ENCODE measurements at places on chromosomes 11 and 22.

DNA sequence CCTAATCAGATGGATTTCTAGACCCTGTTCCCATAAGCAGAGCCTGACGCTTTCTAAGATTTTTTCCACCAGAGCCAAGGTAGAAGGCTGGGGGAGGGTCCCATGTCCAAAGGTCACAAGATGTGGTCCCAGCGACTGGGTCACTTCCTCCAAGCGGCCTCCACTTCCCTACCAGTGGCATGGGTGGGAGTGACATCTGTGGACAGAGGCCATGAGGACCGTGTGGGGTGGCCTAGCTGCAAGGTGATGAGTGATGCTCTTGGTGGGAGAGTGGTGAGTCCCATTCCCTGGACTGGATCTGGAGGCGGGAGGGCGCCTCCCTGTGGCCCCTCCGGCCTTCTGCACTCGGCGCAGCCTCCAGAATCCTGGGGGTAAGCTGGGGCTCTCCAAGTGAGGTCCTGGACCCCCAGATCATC lies 32.4 kb upstream of the PRR5 start:
- H3K4me1 ChIP-seq = peaks cover 32% of the 10 kb centered on the region
- H3K4me3 ChIP-seq = peak overlapping the region; percentile 60
- H3K36me3 ChIP-seq = no peaks in the 10 kb centered on the region

DNA sequence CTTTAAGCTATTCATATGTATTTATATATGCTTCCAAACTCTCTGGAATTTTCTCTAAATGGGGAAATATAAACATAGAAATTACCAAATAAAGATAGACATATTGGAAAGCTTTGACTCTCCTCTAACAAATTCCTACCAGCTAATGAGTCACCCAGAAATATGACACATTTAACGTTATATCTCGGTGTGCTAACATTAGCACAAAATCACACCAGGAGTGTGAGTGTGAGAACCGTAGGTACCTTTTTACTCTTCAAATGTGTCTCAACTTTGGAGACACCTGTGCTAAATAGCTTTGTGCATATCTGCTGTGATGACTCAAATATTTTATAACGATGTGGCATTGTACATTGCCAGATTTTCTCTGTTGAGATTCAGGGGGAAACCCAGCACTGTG lies 714.4 kb downstream of the METTL15 start:
- no peaks in the 10 kb centered on the region for H3K27me3 ChIP-seq
- no peaks in the 10 kb centered on the region for H3K36me3 ChIP-seq
- H3K4me1 ChIP-seq = no peaks in the 10 kb centered on the region
- no peak overlapping the region for H3K4me3 ChIP-seq
- no peak for DNase-seq
- H3K27ac ChIP-seq = no peak overlapping the region

DNA sequence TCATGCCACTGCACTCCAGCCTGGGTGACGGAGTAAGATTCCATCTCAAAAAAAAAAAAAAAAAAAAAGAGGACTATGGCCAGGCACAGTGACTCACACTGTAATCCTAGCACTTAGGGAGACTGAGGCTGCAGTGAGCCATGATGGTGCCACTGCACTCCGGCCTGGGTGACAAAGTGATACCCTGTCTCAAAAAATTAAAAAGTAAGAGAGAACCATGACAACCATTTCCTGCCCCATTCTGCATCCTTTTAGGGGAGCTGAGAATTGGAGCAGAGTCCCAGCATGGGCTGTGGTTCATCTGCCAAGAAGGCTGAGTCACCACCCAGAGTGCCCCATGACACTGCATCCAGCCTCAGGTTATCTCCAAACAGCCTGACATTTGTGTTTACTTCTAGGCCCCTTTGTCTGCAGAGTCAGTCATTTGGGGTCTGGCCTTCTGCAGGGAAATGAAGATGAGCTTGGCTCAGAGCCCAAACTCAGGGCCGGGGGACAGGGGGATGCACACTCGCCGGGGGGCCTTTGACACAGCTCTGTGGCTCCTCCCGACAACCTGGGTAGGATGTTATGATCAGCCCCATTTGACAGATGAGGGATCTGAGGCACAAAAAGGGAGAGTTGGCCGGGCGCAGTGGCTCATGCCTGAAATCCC lies 4.7 kb downstream of the CSDC2 start:
- no peaks in the 10 kb centered on the region for H3K36me3 ChIP-seq
- peak overlapping the region; percentile 94 for H3K27ac ChIP-seq
- H3K4me1 ChIP-seq = peaks cover 34% of the 10 kb centered on the region
- H3K4me3 ChIP-seq = no peak overlapping the region
- H3K27me3 ChIP-seq = no peaks in the 10 kb centered on the region
- no peak for DNase-seq

GRCh38 chr11:47395223-47396048 lies 13.0 kb upstream of the SLC39A13 start:
- DNase-seq = no peak
- H3K36me3 ChIP-seq = no peaks in the 10 kb centered on the region

DNA sequence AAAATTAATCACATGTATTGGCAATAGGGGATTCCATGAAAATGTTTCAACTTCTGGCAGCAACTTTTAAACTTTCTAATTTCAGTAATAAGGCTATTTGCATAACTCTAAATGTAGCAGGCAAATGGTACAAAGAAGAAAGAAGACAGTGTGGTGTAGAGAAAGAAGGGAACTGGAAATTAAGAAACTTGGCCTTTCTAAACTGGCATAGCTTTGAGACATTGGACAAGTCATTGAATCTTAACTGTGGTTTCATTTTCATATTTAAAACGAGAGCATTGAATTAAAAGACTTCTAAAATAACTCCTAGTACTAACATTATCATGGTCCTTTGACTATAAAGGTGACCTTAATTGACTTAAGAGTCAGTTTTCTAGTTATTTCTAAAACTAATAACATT lies 125.0 kb downstream of the UVRAG start:
- peaks cover 22% of the 10 kb centered on the region for H3K4me1 ChIP-seq
- H3K27me3 ChIP-seq = no peaks in the 10 kb centered on the region
- no peak for DNase-seq
- H3K4me3 ChIP-seq = no peak overlapping the region

- H3K4me1 ChIP-seq = no peaks in the 10 kb centered on the region
- no peak overlapping the region for H3K4me3 ChIP-seq
- no peaks in the 10 kb centered on the region for H3K36me3 ChIP-seq
- no peak overlapping the region for H3K27ac ChIP-seq
- no peak for DNase-seq
These were observed 248.1 kb upstream of the PLET1 start for GRCh38 chr11:112508750-112509149.

- H3K27me3 ChIP-seq = no peaks in the 10 kb centered on the region
- H3K4me3 ChIP-seq = no peak overlapping the region
- DNase-seq = no peak
- peaks cover 4% of the 10 kb centered on the region for H3K4me1 ChIP-seq
These were observed 115.8 kb upstream of the FGF3 start for GRCh38 chr11:69934861-69935494.

DNA sequence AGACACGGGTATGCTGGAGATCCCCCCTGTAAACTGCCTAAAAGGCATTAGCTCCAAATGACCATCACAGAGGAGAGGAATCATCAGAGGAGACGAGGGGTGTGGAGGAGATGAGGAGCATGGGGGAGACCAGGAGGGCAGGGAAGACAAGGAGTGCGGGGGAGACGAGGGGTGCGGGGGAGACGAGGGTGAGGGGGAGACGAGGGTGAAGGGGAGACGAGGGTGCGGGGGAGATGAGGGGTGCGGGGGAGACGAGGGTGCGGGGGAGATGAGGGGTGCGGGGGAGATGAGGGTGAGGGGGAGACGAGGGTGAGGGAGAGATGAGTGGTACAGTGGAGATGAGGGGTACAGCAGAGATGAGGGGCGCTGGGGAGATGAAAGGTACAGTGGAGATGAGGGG lies 17.5 kb upstream of the GAL start:
- H3K36me3 ChIP-seq = no peaks in the 10 kb centered on the region
- peak; percentile 96 for DNase-seq
- H3K4me1 ChIP-seq = no peaks in the 10 kb centered on the region

- peaks cover 20% of the 10 kb centered on the region for H3K4me1 ChIP-seq
- DNase-seq = no peak
- no peaks in the 10 kb centered on the region for H3K27me3 ChIP-seq
- no peak overlapping the region for H3K4me3 ChIP-seq
- H3K27ac ChIP-seq = no peak overlapping the region
These were observed 96.7 kb downstream of the SYN3 start for GRCh38 chr22:32961497-32961896.

GRCh38 chr11:124078591-124078990 lies 36.7 kb upstream of the VWA5A start:
- no peaks in the 10 kb centered on the region for H3K27me3 ChIP-seq
- no peak overlapping the region for H3K27ac ChIP-seq
- no peak for DNase-seq
- no peak overlapping the region for H3K4me3 ChIP-seq

DNA sequence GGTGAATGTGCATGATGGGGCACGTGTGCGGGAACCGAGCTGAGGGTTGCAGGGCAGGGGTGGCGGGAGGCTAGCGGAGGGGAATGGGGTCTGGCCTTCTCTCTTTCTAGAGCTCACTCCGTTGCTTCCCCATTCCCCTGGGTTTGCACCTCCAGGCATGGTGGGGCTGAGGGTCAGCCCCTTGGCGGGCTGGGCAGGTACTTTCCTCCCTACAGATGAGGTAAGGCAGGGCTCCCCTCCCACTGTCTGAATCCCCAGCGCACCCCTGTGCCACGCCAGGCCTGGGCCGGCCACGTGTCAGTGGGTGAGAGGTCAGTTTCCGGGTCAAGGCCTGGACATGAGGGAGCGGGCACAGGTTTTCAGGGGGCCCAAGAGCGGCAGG lies 8.9 kb downstream of the SUSD2 start:
- DNase-seq = no peak
- H3K27ac ChIP-seq = peak overlapping the region; percentile 25
- peaks cover 15% of the 10 kb centered on the region for H3K4me1 ChIP-seq
- no peaks in the 10 kb centered on the region for H3K27me3 ChIP-seq
- H3K36me3 ChIP-seq = no peaks in the 10 kb centered on the region
- H3K4me3 ChIP-seq = no peak overlapping the region

GRCh38 chr11:955154-956063 lies 29.7 kb downstream of the AP2A2 start:
- no peak overlapping the region for H3K27ac ChIP-seq
- H3K4me3 ChIP-seq = no peak overlapping the region

GRCh38 chr11:91248199-91248807 lies 976.3 kb upstream of the FAT3 start:
- H3K27ac ChIP-seq = no peak overlapping the region
- DNase-seq = no peak
- H3K27me3 ChIP-seq = no peaks in the 10 kb centered on the region

DNA sequence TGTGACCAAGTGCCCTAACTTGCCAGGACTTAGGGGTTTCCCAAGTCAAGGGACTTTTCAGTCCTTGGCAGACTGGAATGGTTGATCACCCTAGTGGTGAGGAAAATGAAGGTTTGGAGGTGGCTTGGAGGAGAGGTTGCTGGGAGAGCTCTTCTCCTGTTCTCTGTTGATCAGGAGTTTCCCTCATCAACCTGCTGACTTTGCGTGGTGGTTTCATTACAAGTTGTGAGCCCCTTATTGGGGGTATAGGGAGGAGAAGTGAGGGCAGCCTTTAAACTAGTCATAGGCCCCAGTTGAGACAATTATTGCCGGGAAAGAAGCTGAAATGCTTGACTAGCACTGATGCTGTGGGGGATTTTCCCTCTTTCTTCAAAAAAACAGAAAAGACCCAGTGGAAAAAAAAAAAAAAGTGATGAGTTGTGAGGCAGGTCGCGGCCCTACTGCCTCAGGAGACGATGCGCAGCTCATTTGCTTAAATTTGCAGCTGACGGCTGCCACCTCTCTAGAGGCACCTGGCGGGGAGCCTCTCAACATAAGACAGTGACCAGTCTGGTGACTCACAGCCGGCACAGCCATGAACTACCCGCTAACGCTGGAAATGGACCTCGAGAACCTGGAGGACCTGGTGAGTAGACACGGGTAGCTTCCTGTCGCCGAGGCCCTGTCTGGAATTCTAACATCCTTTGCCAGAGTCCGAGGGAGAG lies at the start of gene CXCR5:
CXCR5 (plus strand) TSS at position 525 of the 704 bp plus-strand sequence; CDS start at position 575, 50 bp downstream.
- H3K27me3 ChIP-seq = no peaks in the 10 kb centered on the region
- H3K36me3 ChIP-seq = no peaks in the 10 kb centered on the region
- H3K27ac ChIP-seq = no peak within 1 kb of the TSS
- H3K4me3 ChIP-seq = no peak within 1 kb of the TSS

DNA sequence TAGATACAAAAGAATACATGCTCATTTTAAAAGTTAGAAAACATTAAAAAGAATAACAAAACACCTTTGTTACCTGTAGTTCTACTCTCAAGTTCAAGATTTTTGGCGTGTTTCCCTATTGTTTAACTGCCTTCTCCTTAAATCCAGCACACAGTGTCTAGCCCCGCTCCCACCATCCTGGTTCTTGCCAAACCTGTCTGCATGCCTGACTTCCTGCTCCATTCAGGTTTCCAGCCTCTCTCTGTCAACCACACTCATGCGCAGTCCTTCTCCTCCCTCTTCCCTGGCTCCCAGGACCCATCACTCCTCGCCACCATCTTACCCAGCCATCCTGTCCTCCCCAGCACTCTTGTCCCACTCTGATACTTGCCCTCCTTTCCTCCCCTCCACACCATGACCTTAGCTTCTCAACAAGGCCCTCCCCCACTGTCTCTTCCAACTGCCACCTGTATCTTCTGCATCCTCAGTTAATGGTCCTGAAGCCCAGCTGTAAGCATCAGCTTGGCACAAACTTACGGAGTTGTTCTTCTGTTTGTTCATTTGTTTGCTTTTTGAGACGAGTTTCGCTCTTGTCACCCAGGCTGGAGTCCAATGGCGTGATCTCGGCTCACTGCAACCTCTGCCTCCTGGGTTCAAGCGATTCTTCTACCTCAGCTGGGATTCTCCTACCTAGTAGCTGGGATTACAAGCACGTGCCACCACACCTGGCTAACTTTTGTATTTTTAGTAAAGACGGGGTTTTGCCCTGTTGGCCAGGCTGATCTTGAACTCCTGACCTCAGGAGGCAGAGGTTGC lies 7.5 kb upstream of the MYH9 start:
- no peaks in the 10 kb centered on the region for H3K4me1 ChIP-seq
- no peak overlapping the region for H3K4me3 ChIP-seq
- H3K36me3 ChIP-seq = no peaks in the 10 kb centered on the region
- peak overlapping the region; percentile 20 for H3K27ac ChIP-seq

DNA sequence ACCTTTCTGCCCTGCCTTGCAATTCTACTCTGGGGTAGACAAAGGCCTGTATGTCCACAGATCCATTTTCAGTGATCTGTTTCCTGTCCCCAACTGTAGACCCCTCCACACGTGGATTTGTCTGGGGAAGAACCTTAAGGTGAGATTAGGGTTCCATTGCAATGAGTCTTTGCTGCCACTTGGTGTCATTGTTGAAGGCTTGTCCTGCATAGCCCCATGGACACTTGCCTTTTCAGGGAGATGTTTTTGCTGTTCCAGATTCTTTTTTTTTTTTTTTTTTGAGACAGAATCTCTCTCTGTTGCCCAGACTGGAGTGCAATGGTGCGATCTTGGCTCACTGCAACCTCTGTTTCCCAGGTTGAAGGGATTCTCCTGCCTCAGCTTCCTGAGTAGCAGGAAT lies 21.8 kb downstream of the SERPING1 start:
- no peaks in the 10 kb centered on the region for H3K27me3 ChIP-seq
- no peak for DNase-seq
- no peak overlapping the region for H3K4me3 ChIP-seq
- H3K4me1 ChIP-seq = no peaks in the 10 kb centered on the region

DNA sequence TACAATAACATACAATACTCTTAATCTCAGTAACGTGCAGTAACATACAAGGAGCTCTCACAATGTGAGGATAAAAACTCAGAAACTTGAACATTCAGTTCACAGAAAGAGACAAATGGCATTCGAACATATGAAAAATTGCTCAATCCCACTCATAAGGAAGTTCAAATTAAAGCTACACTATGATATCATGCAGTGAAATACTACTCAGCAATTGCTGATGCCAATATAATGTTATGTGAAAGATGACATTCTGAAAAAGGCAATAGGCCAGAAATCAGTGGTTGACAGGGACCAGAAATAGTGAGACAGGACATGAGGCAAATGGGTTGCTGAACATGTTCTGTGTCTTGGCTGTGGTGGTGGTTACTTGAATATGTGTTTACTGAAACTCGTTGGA lies 33.7 kb upstream of the PITPNB start:
- H3K27ac ChIP-seq = no peak overlapping the region
- no peaks in the 10 kb centered on the region for H3K36me3 ChIP-seq
- no peak overlapping the region for H3K4me3 ChIP-seq
- H3K4me1 ChIP-seq = peaks cover 13% of the 10 kb centered on the region
